HCEC 1CT (cell line): ENCODE measurements at places on chromosomes 5 and 9.

- DNase-seq = no peak
Observed at GRCh38 chr9:34796924-34797323, 87.0 kb upstream of the CCL21 start.

DNA sequence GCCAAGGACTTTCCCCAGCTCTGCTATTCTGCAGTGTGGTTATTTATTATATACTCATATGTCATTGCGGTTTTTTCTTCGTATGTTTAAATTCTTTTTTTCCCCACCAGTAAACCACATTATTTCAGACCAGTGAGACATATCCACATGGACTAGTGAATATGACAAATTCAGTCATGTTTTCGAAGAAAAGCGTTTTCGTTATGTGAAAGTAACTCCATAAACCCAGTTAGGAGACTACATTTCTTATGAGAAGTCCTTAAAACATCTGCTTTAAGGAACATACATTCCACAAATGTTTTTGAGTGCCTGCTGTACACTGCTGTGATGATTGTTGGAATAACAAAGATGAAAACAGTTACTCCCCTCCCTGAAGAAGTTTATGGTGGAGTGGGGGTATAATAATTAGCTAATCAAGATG lies 591.8 kb upstream of the CLINT1 start:
- DNase-seq = no peak

- DNase-seq = no peak
Observed at GRCh38 chr5:71893451-71893850, 174.4 kb downstream of the CARTPT start.

DNA sequence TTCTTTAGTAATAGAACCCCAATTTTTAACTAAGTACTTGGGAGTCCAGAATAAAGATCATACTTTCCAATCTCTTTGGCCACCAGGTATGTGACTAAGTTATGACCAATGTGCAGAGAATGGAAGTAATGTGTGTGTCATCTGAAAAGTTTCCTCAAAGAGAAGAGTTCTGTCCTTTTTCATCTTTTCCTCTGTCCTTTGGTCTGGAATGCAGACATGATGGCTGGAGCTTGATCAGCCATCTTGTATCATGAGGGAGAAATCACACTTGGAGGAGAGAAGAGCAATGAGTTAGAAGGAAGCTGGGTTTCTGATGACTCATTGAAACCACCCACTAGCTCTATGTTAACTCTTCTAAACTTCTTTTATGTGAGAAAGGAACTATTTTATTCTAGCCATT lies 5.5 kb upstream of the CPEB4 start:
- DNase-seq = peak; percentile 22

DNA sequence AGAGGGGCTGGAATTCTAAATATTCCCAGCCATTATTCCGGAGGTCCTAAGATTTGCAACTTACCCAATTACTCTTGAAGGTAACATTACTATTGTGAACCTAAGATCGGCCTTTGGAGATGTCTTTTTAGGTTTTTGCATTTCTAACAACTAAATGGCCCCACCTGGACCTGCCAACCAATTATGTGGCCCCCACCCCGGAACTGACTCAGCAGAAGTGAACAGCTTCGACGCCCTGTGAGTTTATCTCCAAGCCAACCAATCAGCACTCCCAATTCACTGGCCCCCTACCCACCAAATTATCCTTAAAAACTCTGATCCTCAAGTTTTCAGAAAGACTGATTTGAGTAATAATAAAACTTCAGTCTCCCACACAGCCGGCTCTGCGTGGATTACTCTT lies 62.9 kb downstream of the NEURL1B start:
- DNase-seq = no peak

- DNase-seq = peak; percentile 57
Observed at GRCh38 chr5:126676195-126676624, 75.5 kb downstream of the PHAX start.

DNA sequence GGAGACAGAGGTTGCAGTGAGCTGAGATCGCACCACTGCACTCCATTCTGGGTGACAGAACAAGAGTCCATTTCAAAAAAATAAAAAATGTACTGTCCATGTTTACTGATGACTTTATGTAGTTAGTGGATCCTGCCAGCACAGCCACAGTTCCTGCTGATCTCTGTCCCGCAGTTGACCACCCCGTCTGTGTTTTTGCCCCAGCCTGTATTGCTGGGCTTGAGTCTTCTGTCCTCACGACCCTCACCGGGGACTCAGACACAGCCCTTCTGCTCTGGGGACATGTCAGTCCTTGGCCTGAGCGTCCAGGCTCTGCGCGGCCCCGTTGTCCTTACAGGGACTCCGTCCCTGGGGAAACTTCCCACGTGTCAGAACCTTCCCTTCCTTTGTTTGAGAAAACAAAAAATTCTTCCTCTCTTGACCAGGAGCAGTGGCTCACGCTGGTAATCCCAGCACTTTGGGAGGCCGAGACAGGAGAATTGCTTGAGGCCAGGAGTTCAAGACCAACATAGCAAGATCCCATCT lies 14.5 kb downstream of the SURF6 start:
- no peak for DNase-seq

- no peak for DNase-seq
Observed at GRCh38 chr9:118785456-118785855, 583.8 kb downstream of the BRINP1 start.

- DNase-seq = no peak
Observed at GRCh38 chr5:112276991-112277390, 142.1 kb downstream of the EPB41L4A start.

- no peak for DNase-seq
Observed at GRCh38 chr9:92718086-92719001, 46.3 kb downstream of the BICD2 start.
